ENCODE measurements at places on chromosomes 5 and 9.

DNA sequence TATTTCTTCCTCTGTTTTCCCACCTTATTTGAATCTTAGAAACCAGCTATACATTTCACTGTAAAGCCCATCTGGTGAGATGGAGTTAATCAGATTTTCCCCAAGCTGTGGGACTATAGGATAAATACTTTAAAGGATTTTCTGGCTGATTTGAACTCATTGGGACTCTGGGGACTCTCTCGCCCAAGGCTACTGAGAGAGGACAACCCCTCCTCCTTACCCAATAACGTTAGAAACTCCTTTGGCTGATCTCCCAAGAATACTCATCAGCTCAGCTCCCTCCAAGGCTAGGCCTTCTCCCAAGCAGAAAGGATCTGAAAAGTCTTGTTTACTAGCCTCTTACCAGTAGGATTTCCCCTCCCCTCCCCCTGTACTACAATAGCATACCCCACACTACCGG is 1.5 kb upstream of the GLRA1 start:
- no peak for DNase-seq

GRCh38 chr5:95068289-95068910 is 216.5 kb downstream of the MCTP1 start:
- DNase-seq: no peak

DNA sequence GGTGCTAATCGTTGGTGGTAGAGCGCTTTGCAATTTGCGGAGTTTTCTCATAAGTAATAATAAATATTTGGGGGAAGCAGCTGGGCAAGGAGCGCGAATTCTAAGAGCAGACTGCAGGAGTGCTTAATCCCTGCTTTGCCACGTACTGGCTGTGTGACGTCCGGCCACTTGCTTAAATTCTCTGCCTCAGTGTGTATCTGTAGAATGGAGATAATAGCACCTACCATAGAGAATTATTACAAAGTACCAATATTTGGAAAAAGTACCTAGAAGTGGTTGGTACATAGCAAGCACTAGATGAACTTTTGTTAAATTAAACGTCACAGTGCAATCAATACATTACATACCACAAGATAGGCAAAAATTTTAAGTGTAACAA is 598 bp upstream of the TMED7 start:
- DNase-seq: no peak

GRCh38 chr9:130905125-130905901 is 8.7 kb upstream of the QRFP start:
- DNase-seq: no peak

GRCh38 chr9:13939134-13939533 is 374.8 kb downstream of the NFIB start:
- no peak for DNase-seq

DNA sequence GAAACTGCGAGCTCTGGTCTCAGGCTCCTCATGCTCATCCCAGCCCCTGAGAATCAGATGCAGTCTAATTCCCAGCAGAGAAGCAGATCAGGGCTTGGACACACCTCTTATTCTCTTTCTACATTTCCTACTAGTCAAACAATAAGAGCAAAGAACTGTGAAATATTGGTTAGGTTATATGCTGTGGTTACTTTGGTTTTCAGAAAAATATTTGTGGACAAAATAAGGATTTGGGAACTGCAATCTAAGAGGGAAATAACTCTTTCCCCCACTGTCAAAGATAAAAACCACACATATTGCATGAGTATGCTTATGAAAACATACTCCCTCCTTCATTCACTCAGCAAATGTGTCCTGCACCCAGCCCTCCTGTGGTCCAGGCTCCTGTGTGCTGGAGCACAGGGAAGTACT is 164.5 kb upstream of the S1PR3 start:
- DNase-seq: no peak

- DNase-seq: no peak
Observed at GRCh38 chr5:175718401-175719108, 60.7 kb downstream of the HRH2 start.
